ENCODE measurements at places on chromosomes 12 and 14.

GRCh38 chr14:24130717-24131548, 474 bp downstream of the FITM1 start:
- no peak for ATAC-seq

- peak; percentile 47 for ATAC-seq
Observed at GRCh38 chr12:121784460-121784859, 9.0 kb downstream of the RHOF start.

DNA sequence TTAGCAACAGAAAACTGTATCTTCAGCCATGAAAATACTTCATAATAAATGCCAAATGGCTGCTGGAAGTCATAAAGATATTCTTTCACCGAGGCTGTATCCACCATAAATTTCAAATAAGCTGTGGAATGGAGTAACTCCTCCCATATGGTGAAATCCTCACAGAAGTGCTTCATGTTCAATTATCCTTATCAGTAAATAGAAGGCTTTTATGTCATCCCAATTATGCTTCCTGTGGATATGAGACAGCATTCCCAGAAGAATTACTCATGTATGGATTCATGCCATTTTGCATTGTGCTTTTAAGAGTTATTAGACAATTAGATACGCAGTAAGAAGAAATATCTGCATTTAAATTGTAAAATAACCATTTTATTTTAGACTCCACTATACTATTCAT, 99.0 kb downstream of the RTN1 start:
- no peak for ATAC-seq

- ATAC-seq, result no peak
Observed at GRCh38 chr12:46699986-46700385, 125.8 kb downstream of the SLC38A4 start.

GRCh38 chr14:100534528-100535286, 52.5 kb downstream of the BEGAIN start:
- ATAC-seq, result no peak

DNA sequence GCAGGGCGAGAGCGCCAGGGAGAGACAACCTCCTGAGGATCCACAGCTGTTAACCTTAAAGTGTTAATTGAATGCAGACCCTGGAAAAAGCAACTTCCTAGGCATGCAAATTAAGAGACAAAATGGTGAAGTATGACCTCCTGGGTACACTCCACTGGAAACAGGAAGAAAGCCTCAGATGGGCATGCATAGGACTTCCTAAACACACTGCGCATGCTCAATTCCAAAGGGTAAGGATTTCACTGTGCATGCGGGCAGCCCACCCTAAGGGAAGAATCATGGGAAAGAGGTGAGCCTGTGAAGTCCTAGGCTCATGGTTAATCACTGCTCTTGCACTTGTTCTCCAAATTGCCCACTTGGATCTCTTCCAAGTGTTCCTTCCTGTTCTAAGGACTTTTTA, 80.5 kb upstream of the CAPRIN2 start:
- no peak for ATAC-seq

DNA sequence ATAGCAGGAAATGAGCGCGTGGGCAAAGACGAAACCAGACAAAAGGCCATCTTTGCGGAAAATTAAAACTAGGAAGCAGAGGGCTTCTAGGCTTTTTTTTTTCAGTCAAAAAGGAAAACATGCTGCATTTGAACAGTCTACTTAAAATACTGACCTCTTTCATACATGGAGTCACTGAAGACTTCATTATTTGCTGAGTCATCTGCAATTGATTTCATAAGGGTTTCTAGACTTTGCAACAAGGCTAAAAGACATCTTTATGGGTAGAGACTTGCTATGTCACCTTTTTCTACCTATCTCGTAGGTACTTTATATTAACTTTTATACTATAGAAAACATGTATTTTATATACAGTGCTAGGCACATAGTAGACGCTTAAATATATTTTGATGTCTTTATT, 238.4 kb downstream of the TMEM132D start:
- no peak for ATAC-seq

DNA sequence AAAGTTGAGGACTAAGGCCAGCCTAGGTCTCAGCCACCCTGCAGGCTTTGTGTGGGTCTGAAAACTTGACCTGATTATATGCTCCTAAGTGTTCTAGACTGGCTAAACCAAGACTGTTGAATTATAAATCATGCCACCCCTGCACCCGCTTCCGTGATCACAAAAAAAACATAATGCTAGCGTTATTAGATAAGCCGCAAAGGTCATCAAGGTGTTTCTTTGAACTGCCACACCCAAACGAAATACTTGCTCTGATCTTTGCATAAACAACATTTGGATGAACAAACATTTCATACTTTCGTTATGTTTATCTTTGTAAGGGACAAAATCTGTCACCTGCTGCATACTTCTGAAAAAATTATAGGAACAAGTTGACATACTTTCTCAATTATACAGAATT, 2.5 kb downstream of the SMCO2 start:
- no peak for ATAC-seq

- no peak for ATAC-seq
Observed at GRCh38 chr14:87111741-87112140, 881.2 kb downstream of the GALC start.

DNA sequence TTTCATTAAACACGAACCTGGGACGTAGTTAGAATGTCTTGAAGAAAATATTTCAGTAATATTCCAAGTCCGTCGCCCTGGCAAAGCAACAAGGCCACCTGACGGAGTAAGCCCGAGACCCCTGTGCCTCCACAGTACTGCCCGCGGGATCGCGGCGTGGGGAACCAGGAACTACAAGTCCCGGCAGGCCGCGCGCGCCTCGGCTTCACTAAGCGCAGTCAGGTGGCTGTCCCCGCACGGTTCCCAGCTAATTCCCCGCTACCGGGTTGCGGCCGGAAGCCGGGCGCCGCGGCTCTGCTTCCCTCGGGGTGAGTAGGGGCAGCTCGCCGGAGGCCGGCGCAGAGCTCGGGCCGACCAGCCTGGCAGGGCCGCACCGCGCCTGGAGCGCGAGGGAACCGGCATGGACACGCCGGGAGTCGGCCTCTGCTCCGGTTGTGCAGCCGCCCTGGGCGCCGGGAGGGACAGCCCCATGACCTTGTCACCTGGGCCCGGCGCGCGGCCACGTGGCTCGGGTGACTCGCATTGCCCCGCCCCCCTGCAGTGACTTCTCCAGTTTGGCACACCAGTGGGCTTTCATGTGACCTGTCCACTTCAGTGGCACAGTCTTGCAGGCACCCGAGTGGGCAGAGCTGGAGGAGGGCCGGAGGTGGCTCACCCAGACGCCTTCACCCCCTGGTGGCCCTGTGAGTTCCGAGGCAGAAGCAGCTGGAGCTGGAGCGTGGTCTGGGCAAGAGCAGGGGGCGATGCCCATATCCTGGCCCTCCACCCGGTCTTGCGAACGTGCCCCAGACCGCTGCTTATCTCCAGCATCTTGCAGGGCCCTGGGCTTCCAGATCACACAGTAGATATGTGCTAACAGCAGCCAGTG, at the start of gene ADCK1:
Gene ADCK1 (plus strand): TSS at position 247 of the 868 bp plus-strand sequence. CDS start 18,870 bp downstream, outside the sequence.
- ATAC-seq, result peak; percentile 97

DNA sequence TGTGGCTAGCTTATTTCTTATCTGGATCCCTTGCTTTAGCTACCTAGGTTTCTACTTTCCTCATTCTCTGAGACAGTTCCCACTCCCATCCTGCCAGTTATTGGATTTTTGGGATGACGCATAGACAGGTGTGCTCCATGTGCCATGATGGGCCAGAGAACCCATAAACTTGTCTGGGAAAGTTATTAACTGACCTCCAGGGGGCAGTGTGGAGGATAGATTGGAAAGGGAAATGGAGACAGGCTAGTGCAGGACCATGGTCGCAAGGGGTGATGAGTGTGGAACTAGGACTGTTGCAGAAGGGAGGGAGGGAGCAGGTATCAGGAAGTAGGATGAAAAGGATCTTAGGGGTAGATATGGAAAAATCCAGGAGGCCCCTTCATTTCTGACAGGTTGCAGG, 80.3 kb downstream of the ESRRB start:
- ATAC-seq, result no peak

DNA sequence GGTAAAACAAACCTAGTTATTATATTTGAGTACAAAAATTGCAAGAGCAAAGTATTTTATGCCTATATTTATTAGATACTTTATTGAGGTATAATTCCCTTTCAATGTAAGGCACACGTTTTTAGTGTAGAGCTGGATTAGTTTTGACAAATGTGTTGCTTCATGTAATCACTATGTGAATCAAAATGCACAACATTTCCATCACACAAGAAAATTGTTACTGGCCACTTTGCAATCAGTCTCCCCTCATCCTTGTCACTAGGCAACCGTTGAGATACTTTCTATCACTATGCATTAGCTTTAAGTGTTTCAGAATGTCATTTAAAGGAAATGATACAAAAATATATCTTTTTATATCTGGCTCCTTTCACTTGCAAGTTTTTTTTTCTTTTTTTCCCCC, 531.0 kb downstream of the CCER1 start:
- no peak for ATAC-seq

GRCh38 chr12:5964913-5965900, 20.1 kb upstream of the ANO2 start:
- peak; percentile 14 for ATAC-seq

DNA sequence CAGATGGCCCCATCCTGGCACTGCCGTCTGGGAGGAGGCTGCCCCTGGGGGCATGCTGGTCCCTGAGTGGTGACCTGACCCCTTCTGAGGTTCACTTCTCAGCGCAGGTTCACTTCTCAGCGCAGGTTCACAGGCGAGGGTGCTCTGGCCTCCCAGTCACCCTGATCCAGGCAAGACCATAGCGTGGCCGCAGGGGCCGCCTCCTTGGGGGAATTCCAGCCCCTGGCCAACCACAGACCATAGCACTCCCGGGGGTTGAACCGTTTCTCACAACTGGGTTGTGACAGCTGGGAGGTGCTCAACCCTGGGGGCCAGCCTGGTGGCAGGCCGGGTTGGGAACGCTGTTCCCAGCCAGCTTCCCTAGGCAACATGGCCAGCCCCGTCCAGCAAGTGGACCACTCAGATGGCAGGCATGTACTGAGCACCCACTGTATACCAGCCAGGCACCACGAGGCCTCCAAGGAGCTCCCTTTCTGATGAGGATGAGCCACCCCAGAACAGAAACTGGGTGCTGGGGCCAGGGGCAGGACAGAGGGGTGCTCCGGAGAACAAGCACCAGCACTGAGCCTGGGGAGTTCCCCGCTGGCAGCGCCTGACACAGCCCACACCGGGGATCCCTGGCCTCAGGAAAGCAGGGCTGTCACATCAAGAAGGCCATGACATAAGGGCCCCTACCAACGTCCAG, 28.3 kb upstream of the ZFP36L1 start:
- peak; percentile 51 for ATAC-seq

GRCh38 chr12:131704509-131704908, 6.4 kb upstream of the SFSWAP start:
- ATAC-seq, result no peak

GRCh38 chr12:13676880-13677279, 304.5 kb downstream of the GRIN2B start:
- ATAC-seq, result no peak

- ATAC-seq, result no peak
Observed at GRCh38 chr14:65986041-65986440, 500.1 kb upstream of the CCDC196 start.

GRCh38 chr14:68668028-68668427, 124.8 kb downstream of the ZFP36L1 start:
- ATAC-seq, result no peak

- ATAC-seq, result peak; percentile 44
Observed at GRCh38 chr12:109393437-109394345, 46.0 kb downstream of the MYO1H start.

GRCh38 chr14:95374239-95374997, 54.7 kb upstream of the CLMN start:
- ATAC-seq, result no peak

GRCh38 chr14:68951035-68951797, 27.9 kb downstream of the ACTN1 start:
- ATAC-seq, result peak; percentile 37

GRCh38 chr12:88544991-88545980, 35.0 kb downstream of the KITLG start:
- no peak for ATAC-seq

GRCh38 chr12:116222358-116222757, 55.1 kb downstream of the MED13L start:
- peak; percentile 38 for ATAC-seq

GRCh38 chr12:28800129-28800528, 348.9 kb upstream of the FAR2 start:
- no peak for ATAC-seq

DNA sequence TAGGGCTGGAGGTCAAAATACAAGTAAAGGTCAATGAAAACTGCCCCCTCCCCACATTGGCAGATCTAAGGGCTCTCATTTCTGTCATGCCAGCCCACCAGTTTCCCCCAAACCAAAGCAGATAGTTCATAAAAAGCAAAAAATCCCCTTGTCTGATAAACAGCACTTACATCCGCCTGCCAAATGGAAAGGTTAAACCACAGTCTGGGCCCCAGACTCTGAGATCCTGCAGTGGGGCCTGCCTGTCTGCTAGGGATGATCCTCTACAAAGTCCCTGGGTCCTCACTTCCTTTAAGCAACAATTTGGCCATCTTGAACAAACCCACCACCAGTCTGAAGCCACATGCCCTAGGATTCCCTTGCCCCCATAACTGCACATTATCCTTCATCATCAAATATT, 9.7 kb upstream of the RPS26 start:
- ATAC-seq, result peak; percentile 73

DNA sequence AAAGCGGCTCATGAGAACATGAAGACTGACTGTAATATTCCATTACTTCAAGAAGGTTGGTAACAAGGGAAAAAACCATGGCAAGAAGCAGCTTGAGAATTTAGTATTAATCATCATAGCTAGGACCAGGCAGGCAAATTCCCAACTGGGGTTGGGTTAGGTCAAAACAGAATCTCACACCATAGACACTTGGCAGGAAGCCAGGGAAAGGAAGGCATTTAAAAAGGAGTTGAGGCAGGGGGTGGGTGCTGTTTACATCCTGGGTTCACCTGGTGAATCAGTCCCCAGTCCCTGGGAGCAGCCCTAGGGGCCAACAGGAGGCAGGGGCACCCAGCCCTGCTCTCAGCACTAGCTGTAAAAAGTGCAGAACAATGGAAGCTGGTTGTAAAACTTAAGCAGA, 108.6 kb downstream of the EGLN3 start:
- ATAC-seq, result peak; percentile 67

GRCh38 chr12:108297895-108298760, 41.0 kb downstream of the CMKLR1 start:
- peak; percentile 74 for ATAC-seq

GRCh38 chr12:43540470-43540869, 11.5 kb downstream of the ADAMTS20 start:
- no peak for ATAC-seq
